ENCODE measurements at places on chromosomes 2 and 18.

- no peak for DNase-seq
These were observed 64.5 kb downstream of the ROCK1 start for GRCh38 chr18:21047126-21047525.

DNA sequence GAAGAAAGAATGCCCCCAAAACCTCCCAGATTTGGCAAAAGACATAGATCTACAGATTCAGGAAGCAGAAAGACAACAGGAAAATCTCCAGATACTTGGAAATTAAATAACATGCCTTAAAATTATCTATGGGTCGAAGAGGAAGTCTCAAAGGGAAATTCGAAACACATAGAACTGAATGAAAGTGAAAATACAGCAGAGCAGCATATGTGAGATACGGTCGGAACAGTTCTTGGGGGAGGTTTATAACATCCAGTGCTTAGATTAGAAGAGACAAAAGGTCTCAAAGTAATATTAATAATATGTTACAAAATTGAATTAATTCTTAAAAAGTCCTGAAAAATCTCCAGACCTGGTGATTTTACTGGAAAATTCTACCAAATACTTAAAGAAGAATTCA is 14.3 kb downstream of the KCNG2 start:
- DNase-seq = no peak

DNA sequence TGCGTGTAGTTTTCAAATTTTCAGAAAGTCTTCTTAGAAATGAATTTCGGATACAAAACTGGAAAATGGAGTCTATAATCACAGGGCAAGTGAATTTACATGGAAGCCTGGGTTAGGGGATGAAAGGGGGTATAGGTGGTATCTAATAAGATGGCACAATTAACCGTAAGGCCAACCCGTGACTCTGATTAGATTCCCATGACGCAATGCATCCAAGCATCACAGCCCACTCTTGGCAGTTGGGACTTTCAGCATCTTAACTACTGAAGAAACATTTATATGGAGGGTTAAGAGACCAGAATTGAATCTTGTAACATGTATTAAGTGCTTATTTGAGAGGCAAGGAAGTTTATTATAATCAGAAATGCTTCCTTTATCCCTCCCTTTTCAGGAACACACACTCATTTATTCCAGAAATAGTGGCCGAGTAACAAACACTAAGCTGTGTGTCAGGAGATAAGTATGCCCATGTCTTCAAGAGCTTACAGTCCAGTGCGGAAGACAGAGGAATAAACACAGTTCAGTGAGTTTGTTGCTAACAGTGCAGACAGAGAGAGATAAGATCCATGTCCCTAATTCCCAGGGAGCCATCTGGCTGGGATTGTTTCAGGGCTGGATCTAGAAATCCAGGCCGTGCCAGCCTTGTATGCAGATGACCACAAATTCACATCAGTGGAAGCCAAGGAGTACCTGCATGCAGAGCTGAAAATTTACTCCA is 151.2 kb downstream of the ANTXR1 start:
- no peak for DNase-seq

DNA sequence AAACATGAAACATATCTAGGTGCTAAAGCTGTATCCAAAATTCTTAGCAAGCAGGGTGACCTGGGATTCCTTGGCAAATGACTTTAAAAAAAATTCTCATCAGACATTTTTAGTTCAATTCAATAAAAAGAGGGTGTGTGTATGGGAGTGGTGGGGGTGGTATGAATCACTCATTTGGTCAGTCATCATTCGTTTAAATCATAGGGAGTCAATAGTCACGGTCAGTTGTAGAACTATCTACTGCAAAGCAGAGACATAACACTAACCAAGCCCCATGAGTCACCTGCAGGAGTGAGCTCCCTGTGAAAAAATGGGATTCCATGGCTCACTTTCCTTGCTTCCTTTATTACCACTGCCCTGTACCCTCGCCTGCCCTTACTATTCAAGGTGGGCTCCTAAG is 380.6 kb upstream of the TCF4 start:
- DNase-seq = no peak

- DNase-seq = no peak
These were observed 13.6 kb upstream of the THADA start for GRCh38 chr2:43609290-43609918.

GRCh38 chr2:128198656-128199055 is 107.7 kb downstream of the UGGT1 start:
- DNase-seq = no peak
